Stimulated activated naive CD8-positive, alpha-beta T cell treated with anti-CD3 and anti-CD28 coated beads, Interleukin-15, amount 100 ng/mL, for 72 hours (primary cell): ENCODE measurements at places on chromosomes 4 and X.

- DNase-seq, result no peak
Measured at GRCh38 chr4:29277381-29277780, 1442.8 kb upstream of the PCDH7 start.

DNA sequence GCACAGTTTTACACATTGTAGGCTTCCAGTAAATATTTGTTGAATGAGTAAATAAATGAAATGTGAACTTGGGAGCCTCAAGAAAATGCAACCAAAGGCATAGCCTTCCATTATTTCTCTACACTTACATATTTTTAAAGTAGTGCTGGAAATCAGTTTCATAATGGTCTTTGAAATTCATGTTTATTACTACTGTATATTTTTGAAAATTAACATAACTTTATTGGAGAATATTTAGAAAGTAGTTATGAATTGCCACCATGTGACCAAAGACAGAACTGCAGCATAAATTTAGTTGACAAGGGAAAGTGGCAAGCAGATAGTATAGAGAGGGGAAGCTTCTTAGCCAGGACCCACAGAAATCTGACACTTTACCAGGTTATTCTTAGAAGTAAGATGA, 6.4 kb downstream of the TCEAL8 start:
- no peak for DNase-seq

DNA sequence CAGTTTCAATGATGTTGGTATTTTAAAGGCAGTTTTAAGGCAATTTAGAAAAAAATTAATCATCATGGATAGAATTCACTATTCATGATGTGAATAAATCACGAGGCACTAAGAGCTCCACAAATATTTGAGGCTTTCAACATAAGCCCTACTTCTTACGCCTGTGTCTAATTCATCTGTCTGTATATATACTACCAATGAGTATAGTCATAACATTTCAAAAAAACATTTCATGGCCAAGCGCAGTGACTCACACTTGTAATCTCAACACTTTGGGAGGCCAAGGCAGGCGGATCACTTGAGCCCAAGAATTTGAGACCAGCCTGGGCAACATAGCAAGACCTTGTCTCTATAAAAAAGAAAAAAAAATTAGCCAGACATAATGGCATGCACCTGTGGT, 56.5 kb downstream of the FBXL5 start:
- no peak for DNase-seq

GRCh38 chrX:30821116-30821515, 67.9 kb downstream of the TAB3 start:
- no peak for DNase-seq

- DNase-seq, result no peak
Measured at GRCh38 chr4:37951461-37952352, 8.5 kb upstream of the PTTG2 start.

GRCh38 chr4:15353207-15353606, 74.6 kb upstream of the C1QTNF7 start:
- no peak for DNase-seq

GRCh38 chrX:120401301-120401700, 39.4 kb downstream of the ATP1B4 start:
- no peak for DNase-seq

- DNase-seq, result no peak
Measured at GRCh38 chr4:89708903-89709421, 128.0 kb downstream of the SNCA start.

DNA sequence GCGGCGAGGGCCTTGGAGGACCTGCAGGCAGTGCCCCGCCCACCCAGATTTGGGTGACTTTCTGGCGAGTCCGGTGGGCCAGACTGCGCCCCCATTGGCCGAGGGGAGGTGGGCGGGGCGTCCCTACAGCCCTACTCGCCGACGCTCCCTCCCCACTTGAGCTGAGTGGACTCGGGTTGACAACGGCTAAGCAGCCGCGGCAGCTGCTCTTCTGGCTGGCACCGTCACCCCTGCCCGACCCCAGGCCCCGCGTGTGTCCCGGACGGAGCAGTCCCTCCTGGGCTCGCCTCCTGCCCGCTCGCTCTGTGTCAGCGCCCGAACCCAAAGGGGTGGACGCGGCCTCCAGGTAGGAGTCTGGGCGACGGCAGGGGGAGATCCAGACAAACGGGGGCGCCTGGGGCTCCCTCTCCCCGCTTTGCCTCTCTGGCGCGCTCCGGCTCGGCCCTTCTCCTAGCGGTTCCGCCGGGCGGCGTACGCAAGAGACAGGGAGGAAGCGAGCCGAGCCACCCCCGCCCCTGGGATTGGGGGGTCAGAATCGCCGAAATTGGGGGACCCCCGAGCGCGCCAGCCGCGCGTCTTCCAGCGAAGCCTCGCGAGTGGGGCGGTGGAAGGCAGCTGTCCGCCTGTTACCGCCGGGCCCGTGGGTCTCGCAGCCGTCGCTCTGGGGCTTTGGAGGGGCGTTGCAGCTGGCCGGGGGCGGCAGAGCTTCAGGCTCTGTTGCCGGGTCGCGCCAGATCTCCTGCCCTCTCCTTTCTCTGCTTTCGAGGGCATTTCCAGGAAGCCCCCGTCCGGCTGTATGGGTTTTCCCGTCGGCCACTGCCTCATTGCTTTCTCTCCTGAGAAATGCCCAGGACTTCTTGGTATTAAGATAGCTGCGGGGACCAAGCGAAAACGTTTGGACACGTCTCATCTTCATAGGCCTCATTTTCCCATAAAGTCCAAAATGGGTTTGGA, 46.3 kb downstream of the STARD8 start:
- DNase-seq, result no peak

GRCh38 chr4:1192091-1192492, 19.7 kb upstream of the SPON2 start:
- DNase-seq, result no peak

DNA sequence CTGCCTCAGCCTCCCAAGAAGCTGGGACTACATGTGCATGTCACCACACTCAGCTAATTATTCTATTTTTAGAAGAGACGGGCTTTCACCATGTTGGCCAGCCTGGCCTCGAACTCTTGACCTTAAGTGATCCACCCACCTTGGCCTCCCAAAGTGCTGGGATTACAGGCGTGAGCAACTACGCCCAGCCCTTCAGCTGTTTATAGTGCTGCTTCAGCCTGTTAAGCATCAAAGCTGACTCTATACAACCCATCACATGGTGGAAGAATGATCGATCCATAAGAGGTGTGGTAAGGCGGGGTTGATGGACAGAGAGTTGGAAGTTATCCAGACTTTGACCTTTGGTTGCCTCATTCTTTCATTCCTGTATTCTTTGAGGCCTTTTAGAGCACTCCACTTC, 56.2 kb upstream of the RAPGEF2 start:
- DNase-seq, result no peak

DNA sequence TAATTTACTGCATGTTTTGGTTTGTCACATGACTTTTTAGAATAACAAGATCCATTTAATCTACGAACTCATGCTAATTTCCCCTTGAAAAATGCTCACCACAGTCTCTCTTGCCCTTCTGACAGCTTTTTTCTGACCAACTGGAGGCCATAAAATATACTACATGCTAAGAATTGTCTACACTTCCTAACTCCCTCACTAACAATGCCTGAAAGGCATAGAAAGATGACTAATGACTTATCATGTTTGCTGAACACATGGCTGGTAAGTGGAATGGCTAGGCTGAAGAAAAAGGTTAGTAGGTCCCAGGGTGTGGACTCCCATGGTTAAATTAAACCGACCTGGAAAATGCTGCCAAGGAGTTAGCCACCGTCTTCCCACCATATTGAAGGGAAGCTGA, 309.9 kb downstream of the SPOCK3 start:
- DNase-seq, result no peak

DNA sequence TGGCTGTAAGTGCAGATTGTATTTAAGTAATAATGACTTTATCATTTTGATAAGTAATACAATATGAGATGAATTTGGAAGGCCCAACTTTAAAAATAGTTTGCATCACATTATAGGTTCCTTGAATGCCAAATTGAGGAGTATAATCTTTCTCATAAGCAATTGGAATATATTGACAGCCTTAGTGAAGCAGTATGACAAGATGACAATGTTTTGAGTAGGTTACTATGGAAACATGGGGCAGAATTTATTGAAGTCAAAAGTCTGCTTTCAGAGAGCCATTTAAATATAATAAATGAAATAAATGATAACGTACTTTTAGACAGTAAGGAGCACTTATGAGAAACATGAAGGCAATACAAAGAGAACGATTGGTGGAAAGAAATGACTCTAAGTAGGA, 776.4 kb downstream of the TECRL start:
- no peak for DNase-seq

- no peak for DNase-seq
Measured at GRCh38 chr4:145709336-145709735, 29.4 kb downstream of the C4orf51 start.
